ENCODE measurements at places on chromosomes 12 and 14.

GRCh38 chr14:104561124-104561557 is 18.4 kb upstream of the C14orf180 start:
- DNase-seq = no peak
- no peaks in the 10 kb centered on the region for H3K36me3 ChIP-seq
- no peak overlapping the region for H3K4me3 ChIP-seq
- H3K27me3 ChIP-seq = no peaks in the 10 kb centered on the region

GRCh38 chr12:10783252-10783651 is 19.2 kb downstream of the TAS2R7 start:
- no peak overlapping the region for H3K4me3 ChIP-seq
- H3K27ac ChIP-seq = no peak overlapping the region
- H3K27me3 ChIP-seq = no peaks in the 10 kb centered on the region
- H3K4me1 ChIP-seq = no peaks in the 10 kb centered on the region
- no peak for DNase-seq
- H3K36me3 ChIP-seq = no peaks in the 10 kb centered on the region

DNA sequence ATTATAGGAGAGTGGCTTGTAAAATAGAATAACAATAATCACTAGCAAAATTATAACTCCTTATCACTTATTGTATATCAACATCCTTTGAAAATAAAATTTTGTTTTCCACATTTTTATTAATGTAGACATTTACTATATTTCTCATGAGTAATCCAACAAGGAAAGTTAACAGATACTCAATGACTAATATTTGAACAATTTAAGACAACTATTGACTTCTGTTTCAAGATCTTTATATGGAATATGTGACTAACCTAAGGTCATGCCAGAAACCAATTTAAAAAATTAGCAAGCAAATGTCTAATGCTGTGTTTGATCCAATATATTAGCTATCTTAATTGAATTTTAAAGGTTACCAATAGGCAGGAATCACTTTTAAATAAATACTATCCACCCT is 638.5 kb upstream of the FLRT2 start:
- no peaks in the 10 kb centered on the region for H3K27me3 ChIP-seq
- H3K4me3 ChIP-seq = no peak overlapping the region
- no peaks in the 10 kb centered on the region for H3K36me3 ChIP-seq
- H3K27ac ChIP-seq = no peak overlapping the region
- H3K4me1 ChIP-seq = no peaks in the 10 kb centered on the region

DNA sequence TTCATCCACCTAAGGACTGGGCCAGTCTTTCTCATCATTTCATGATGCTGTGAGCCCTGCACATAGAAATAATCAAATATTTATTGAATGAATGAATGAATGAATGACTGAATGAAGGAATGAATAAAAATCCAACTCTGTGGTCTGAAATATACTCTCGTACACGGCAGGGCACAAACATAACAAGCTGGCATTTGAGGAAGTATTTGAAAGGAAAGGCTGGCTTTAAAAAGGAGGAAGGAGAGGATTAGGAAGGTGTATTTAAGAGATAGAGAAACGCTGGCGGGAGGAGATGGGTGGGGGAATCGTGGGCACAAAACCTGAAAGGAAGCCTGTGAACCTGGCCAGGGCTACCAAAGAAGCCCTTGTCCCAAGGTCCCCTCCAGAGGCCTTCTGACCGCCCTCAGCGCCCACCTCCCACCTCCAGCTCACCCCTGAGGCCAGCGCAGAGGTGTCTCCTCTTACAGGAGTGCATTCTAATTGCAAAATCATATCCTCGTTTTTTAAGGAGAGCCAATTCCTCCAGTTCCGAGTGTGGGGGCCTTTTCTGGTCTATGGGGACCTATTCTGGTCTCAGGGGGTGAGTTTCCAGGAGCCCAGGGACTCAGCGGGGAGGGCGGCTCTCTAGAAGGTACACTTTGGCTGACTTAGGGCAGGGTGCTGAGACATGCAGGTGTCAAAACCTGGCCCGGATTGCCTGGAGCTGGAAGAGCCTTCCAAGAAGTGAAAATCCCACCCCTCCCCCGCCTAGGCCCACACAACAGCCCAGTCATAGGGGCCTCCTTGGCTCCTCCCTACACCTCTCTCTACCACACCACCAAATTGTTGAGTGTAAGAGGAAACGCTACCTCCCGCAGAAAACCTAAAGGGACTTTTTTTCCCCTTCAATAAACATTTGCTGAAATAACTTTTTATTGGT is 8.7 kb upstream of the JDP2 start:
- H3K27me3 ChIP-seq = no peaks in the 10 kb centered on the region
- H3K4me1 ChIP-seq = no peaks in the 10 kb centered on the region
- H3K4me3 ChIP-seq = no peak overlapping the region
- H3K36me3 ChIP-seq = no peaks in the 10 kb centered on the region
- DNase-seq = peak; percentile 97
- H3K27ac ChIP-seq = no peak overlapping the region

DNA sequence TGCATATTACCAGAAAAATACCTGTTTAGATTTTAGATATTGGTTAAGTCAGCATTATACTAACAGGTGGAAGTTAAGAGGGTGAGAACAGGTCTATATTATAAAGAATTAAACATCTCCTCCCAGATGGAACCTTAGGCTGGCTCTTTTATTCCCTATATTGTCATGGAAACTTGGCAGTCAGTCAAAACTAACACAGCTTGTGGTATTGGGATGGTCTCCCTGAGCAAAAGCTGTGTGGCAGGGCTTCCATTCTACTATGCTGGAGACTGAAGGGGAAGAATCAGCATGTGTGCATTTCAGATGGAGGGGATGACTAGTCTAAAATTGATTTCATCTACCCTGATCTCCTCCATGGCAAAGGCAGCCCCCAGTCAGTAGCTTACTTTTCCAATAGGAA is 66.7 kb downstream of the SMOC1 start:
- no peak for DNase-seq
- no peak overlapping the region for H3K27ac ChIP-seq
- H3K36me3 ChIP-seq = no peaks in the 10 kb centered on the region
- no peak overlapping the region for H3K4me3 ChIP-seq

DNA sequence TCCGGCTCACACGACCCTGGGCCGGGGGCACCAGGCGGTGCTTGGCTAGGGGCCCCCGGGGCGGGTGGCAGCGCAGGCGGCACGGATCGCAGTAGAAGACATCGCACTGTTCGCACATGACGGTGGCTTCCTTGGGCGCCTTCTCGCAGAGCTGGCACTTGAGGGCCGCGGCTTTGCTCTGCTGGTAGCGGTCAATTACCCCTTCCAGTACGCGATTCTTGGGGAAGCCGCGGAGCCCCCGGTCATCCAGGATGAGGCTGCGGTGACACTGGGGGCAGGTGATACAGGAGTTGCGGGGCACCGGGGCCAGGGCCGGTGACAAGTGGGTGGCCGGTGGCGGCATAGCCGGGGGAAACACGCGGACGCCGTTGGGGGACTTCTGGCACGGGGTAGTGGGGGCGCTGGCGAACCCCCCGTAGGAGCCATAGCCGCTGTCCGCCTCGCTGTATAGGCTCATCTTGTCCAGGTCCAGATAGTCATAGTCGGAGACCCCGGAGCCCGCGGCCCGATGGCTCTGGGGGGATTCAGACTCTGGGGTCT is 553 bp downstream of the TRIM9 start:
- no peaks in the 10 kb centered on the region for H3K36me3 ChIP-seq
- H3K27ac ChIP-seq = no peak overlapping the region
- DNase-seq = peak; percentile 22
- H3K27me3 ChIP-seq = peaks cover 6% of the 10 kb centered on the region
- H3K4me1 ChIP-seq = peaks cover 2% of the 10 kb centered on the region

Measured in mesendoderm (in vitro differentiated cells).